Subcutaneous preadipocyte (primary cell): ENCODE measurements at places on chromosomes 11 and 22. TPM values are rescaled to one million over a fixed set of nuclear protein-coding genes. Genes with fewer than 3 reads are reported as not detected.

PTPN5 gene
- not detected in 2 replicates for total RNA-seq

HTR3A gene
- not detected in 2 replicates for total RNA-seq

CADM1 gene
- total RNA-seq: under 0.01 and 0.37 TPM in 2 replicates

WNT7B gene
- total RNA-seq: 0.39 TPM in 1 of 2 replicates, not detected in the other
